ENCODE measurements at places on chromosomes 5 and 9.

DNA sequence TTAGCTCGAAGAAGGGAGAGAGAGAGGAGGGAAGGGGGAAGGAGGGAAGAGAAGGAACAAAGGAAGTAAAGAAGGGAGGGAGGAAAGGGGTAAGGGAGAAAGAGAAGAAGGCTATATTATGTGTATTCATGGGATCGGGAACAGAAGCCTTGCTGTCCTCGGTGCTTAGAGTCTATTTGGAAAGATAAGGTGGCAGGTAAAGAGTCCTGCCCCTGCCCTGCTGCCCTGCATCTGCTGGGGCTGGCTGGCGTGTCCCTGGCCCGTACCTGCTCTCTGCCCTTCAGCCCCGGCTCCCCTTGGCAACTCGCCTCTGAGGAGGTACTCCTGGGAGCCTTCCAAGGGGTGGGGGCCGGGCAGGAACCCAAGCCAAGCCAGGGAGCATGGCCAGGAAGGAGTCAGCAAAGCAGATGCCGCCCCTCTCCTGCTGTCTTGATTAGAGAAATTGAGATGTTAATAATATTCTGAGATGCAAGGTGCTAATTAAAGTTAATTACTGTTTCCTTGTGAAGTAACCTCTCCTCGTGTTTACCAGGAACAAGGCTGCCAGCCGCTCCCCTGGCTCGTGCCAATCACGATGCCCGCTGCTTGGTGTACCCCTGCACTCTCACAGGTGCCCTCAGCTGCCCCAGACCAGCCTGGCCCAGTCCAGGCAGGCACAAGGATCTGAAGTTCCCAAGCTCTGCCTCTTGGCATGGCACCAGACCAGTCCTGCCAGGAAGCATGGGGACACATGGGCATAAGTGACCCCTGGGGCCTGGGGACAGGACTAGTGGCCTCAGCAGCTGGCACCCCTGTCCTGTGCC, 36.6 kb downstream of the PCDH1 start:
- DNase-seq, result no peak

- no peak for DNase-seq
Measured at GRCh38 chr9:115781070-115781736, 372.4 kb upstream of the PAPPA start.

DNA sequence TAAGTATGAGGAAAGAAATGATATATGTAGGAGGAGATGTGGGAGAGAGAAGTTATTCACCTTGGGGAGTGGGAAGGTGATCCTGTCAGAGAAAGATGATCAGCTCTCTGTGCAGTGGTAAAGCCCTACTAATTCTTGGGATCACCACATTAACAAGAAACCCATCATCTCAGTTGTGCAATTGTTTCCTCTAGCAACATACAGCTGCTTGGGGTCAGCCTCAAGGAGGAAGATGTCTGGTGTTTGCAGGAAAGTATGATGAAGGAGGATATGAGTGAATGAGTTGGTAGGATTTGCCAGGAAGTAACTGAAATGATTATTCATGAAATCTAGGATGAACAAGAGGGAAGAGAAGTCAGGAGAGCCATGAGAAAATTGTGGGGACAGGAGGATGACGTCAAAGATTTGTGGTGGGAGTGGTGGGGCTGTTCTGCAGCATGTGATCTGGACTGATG, 50.1 kb downstream of the TNFSF8 start:
- no peak for DNase-seq

DNA sequence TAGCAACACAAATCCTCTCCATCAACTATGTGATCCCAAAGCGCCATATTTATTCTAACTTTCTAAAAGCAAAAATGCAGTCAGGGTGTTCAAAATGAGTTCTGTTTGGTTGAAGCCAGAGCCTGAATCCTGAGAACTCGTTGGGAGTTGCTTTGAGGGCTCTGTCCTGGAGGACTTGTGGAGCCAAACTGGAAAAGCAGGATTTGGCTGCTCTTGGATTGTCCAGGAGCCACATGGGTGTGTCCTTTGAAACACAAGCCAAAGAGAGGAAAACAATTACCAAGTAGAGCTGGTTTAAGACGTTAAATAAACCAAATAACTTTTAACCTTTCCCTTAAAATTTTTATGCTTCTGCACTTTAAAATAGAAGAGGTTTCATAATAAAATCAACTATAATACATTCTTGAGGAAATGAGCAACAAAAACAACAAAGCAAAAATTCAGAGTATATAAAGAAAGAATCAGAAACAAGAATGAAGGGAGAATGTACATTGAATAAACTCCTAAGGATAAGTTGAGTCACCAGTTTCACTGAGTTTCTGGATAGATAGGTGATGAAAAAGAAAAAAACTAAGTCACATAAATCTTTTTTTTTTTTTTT, 13.5 kb downstream of the C5orf46 start:
- no peak for DNase-seq

- DNase-seq, result no peak
Measured at GRCh38 chr5:139457653-139458306, 4.8 kb downstream of the ECSCR start.

DNA sequence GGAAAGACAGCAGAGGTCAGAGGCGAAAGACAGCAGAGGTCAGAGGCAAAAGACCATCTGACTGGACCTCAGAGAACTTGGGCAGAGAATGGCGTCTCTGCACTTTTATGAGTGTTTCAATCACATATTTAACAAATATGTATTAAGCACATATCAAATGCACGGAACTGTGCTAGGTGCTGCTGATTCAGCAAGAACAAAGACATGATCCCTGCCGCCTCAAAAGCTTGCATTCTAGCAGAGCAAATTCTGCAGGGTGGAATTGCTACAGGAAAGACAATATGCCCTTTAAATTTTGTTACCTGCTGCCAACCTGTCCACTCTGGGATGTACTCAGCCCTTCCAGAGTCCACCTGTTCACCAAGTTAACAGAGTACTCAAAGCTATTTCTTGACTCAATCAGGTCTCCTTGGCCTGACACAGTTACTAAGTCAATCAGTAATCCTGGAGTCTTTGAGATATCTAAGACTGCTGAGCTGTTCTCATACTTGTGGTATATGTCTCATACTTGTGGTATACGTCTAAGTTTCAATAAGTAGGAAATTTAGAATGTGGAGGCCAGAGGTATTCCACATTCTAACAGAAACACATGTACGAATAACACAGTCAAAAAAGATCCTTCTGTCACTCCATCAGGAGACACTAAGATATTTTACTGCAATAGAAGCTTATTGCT, 131.8 kb downstream of the GNAQ start:
- DNase-seq, result no peak

DNA sequence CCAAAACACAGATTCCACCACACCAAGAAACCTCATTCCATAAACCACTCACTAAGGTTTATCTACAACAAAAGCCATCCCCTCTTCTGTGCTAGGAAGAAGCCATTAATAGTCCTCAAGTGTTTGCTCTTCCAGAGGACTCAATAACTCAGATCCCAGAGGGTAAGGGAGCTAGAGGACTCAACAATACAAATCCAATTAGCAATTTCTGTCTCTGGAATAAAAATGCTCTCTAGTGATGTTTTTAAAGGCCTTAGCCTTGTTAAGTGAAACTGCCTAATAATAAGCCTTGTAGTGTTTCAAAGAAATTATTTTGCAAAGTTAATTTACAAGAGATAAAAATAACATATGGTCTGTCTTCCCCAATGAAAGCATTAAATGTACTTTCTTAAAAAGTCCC, 942.4 kb downstream of the CDH12 start:
- DNase-seq, result no peak

DNA sequence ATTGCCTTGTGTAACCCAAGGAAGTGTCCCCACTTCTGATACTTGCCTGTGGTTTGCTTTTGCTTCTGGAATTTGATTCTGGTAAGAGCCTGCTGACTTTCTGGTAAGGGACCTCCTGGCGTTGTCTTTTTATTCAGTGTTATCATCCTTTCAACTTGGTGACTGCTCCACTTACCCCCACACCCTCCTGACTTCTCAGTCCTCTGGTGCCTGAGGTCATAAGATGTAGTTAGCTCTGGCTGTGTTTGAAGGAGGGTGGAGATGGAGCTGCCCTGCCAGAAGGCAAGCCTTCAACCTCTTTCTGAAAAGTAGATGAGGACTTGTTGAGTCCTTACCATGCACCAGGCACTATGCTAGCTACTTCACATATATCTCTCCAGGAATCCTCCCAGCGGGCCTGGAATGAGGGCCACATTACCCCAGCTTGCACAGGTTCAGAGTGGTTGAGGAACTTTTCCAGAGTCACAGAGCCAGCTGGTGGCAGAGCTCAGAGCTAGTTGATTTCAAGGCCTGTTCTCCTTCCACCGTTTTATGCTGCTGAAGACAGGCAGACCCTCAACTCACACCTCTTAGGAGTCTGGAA, 45.2 kb upstream of the PITX1 start:
- no peak for DNase-seq

DNA sequence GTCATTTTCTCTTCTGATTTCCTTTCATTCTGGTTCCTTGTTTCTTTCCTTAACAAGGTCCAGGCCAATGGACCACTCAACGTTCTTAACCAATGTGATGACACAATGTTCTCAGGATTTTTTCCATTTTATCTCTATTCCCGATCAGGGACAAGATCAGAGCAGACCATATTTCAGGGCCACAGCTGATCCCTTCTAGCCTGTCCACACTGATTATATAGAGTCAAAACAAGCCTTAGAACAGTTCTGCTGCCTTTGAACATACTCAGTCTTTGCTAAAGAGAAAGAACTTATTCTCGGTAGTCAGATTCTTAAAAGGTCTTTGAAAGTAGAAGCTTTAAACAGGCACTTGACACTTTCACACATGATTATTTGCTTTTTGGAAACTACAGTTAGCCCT, 188.4 kb downstream of the ADAMTSL1 start:
- no peak for DNase-seq

DNA sequence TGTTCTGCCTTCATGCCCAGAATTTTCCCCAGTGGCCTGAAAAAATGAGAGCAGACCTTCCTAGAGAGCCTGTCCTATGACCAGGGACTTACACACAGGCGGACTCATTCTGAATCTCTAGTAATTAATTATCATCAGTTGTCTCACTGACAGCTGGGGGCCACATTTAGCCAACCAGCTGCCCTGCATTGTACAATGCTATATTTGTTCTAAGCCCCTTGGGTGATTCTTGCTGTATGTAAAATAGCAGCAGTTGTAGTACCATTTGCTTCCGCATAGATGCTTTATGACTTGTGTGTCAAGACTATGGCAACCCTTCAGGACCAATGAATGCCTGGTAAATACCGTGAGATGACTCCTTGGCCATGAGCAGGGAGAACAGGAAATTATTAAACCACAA, 415.4 kb upstream of the SEMA6A start:
- DNase-seq, result peak; percentile 45

DNA sequence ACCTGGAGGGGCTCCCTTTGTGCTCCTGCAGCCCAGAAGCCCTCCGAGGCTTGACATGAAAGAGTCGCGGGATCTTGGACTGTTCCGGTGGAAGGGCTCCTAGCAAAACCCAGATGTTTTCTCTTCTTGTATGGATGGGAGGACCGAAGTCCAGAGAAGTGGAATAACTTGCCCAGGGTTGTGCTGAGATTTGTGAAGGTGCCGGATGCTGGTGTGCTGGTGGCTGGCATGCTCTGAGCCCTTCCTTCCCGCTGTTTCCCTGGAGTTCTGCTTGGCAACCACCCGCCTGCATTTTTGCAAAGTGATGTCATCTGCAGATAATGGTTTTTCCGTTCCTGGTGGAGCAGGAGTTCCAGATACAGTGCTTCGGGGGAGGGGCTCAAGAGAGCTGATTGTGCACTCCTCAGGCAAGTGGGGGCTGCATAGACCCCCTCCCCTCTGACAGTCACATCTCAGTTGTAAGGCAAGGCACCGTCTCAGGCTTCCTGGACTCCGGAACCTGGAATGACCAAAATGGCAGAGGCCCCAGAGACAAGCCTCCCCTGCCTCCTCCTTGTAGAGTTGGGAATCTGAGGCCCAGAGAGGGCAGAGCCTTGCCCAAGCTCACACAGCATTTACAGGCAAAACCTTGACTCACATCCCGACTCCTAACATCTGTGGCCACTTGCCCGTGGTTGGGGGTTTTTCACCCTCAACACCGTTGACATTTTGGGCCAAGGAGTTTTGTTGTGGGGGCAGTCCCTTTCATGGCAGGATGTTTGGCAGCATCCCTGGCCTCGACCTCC, 157.0 kb downstream of the RGS3 start:
- DNase-seq, result no peak

DNA sequence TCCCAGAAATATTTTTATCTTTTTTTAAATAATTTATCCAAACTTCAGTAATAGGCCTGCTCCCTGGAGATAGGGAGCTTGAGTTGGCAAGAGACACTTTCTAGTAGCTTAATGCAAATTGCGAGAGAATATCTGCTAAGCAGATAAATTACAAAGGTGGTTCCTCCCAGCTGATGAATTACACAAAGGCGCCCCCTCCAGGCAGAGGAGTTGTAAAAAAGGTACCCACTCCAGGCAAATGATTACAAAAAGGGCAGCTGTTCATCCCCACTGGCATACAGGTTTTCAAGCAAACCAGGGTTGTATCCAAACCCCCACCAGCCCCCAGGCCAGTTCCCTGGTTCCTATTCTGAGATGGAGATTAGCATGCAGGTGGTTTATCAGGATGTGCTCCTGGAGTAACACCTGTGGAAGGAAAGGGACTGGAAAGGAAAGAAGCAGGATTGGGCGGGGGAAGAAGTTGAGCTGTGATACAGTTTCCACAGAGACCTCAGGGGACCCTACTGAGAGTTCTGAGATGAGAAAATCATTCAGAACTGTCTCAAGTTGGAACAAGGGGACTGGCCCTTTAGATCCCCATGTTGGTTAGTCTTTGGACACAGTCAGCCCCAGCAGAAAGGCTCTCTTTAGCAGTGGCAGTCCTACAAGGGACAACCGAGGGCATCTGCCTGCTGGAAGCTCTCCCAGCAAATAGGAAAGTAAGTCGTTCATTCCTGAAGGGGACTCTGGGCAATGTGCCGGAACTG, 25.5 kb downstream of the ESM1 start:
- no peak for DNase-seq

DNA sequence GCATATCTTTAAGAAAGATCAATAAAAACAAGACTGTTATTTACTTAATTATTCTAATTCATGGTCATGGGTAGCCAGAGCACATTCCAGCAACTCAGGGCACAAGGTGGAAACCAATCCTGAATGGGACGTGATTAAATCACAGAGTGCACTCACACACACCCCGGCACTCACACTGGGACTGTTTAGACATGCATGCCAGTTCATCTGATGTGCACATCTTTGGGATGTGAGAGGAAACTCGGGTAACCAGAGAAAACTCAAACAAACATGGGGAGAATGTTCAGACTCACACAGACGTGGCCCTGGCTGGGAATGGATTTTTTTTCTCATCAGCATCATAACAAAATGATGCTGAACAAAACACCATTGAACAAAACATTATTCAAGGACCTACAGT, 29.4 kb downstream of the SMAD5 start:
- DNase-seq, result peak; percentile 12

- no peak for DNase-seq
Measured at GRCh38 chr5:28809811-28810750, 1771.7 kb upstream of the CDH9 start.

GRCh38 chr5:164679461-164679860, 1174.0 kb downstream of the MAT2B start:
- DNase-seq, result no peak
